ENCODE measurements at places on chromosomes 1 and 21.
A peak's percentile ranks its signal among the peaks of the same experiment; 100 is the strongest.

DNA sequence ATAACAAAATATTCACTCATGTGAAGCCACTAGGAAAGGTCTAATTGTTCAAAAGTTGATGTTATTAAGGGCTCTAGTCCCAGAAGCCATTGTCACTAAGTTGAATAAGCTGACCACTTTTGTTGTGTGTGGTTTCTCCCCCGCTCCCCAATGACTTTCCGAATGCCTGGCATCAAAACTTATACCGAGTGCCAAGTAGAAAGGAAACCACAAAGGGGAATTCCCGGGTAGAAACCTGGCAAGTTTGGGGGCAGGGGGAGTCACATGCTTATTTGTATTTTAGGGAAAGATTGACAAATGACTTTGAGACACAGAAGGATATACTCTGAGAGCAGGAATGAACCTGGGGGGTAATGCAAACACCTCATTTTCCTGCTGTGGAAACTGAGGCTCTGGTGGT lies 154.1 kb downstream of the TGFBR3 start:
- DNase-seq = no peak

GRCh38 chr1:159949123-159949522 lies 3.7 kb upstream of the IGSF9 start:
- peak; percentile 21 for DNase-seq

DNA sequence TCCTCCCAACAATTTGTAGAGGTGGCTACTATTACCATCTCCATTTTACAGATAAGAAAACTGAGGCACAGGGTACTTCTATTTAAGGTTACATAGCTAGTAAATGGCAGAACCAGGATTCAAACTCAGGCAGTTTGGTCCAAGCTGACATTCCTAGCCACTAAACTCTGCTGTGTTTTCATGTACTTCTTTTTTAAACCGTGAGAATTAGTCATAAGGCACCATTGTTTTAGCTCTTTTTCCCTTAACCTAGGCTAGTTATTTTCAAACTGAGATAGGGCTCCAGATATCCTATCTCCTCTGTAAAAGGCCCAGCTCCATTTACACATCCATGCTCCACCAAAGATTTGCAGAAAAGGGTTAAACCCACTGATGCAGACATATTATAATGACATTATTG lies 92.9 kb downstream of the PTPN14 start:
- no peak for DNase-seq

GRCh38 chr1:32250893-32251716 lies at the start of gene LCK:
Gene LCK, plus strand, starts transcription at chr1:32251265. Its CDS starts 23,065 bp downstream, at chr1:32274330.
- DNase-seq = no peak

DNA sequence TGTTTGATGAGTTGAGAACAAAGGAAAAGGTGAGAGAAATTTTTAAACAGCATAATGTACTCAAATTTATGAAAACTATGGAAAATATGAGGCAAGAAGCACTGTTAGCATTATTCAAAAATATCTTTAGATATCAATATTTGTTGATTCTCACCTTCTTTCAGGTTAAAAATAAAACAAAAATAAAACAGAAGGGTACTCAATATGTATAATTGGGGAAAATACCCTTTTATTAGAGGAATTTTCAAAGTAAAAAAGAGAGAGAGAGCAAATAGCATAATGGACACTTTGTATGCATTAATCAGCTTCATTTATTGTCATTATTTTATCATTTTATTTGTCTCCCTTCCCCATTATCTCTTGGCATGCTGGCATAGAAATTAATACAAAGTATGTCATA lies 27.5 kb downstream of the MAP3K21 start:
- DNase-seq = no peak

- no peak for DNase-seq
These were observed at the start of gene RIIAD1 for GRCh38 chr1:151720974-151721787. Gene RIIAD1, plus strand, starts transcription at chr1:151721522. Its CDS starts 15 bp downstream, at chr1:151721537.

All from tibial artery (tissue), 4 donors.